Germinal center (tissue), 1 donor: ENCODE measurements at places on chromosomes 6 and 20.

DNA sequence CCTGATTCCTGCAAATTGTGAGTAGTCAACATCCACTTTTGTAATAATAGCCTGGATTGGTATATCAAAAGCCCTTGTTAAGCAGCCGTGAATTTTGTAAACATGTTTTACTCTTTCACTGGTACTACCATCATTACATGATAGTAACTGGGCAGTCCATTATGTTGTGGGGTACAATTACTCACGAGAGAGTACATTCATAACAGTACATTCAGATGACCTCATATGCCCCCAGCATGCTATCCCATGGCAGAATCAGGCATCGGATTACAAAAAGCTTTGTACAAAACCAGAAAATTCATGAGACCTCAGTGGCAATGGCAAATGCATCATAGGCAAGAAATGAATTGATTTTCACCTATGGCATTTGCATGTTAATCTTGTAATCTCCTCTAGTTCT, 166.2 kb downstream of the EPM2A start:
- no peak for DNase-seq

GRCh38 chr6:15914553-15914952, 214.3 kb upstream of the MYLIP start:
- DNase-seq: no peak

DNA sequence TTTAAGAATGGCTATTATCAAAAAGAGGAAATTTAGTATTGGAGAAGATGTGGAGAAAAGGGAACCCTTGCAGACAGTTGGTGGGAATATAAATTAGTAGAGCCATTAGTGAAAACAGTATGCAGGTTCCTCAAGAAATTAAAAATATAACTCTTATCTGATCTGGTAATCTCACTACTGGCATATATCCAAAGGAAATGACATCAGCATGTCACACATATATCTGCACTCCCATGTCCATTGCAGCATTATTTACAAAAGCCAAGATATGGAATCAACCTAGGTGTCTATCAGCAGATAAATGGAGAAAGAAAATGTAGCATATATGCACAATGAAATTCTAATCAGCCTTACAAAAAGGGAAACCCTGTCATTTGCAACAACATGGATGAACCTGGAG, 2.6 kb downstream of the SIRPG start:
- no peak for DNase-seq

GRCh38 chr20:17024513-17025119, 202.2 kb upstream of the PCSK2 start:
- DNase-seq: no peak

- no peak for DNase-seq
Observed at GRCh38 chr6:117404548-117404947, 21.2 kb downstream of the ROS1 start.

DNA sequence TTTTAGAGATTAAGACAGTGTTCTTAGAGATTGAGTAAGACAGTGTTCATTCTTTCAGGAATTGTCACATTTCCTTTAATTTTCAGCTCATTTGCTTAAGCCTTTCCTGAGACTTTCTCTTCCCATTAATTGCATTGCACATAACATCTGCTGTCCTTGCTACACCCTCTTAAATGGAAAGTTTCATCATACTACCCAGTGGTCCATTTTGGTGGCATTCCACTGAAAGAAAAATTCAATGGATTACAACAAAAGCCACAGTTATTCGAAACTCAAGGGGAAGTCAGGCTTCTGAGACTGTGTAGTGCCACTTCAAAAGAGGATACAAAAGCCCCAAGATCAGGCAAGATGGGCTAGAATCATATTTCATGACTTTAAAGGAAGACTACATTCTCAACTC, 64.0 kb downstream of the RSPO3 start:
- DNase-seq: no peak

DNA sequence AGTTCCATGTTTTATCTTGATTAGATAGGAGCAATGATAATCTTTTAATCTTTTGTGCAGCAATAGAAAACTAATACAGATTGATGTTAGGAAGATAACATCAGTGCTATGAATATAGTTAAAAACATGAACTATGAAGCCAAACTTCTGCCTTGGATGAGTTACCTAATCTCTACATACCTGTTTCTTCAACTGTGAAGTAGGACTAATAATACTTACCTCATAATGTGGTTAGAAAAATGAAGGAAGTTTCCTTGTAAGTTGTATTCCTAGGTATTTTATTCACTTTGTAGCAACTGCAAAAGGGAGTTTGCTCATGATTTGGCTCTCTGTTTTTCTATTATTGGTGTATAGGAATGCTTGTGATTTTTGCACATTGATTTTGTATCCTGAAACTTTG, 111.9 kb downstream of the FRK start:
- no peak for DNase-seq

DNA sequence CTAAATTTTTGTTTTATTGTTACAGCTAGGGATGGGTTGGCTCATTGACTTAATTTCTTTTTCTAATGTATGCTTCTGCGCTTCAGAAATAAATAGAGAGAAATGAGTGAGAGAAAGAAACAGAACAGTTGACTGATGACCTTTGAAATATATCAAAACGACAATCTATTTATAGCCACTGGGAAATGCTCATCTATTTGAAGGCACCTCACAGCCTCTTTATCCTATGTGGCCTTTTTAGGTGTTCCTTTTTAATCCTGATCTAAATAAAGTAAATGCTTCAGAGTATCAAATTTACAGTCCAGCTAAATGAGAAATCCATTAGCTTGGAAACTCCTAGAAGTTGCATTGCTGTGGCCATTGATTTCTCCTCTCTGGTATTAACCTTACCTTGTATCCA, 943.5 kb upstream of the CITED2 start:
- DNase-seq: no peak

- no peak for DNase-seq
Observed at GRCh38 chr6:47690214-47690613, 8.2 kb upstream of the ADGRF4 start.

DNA sequence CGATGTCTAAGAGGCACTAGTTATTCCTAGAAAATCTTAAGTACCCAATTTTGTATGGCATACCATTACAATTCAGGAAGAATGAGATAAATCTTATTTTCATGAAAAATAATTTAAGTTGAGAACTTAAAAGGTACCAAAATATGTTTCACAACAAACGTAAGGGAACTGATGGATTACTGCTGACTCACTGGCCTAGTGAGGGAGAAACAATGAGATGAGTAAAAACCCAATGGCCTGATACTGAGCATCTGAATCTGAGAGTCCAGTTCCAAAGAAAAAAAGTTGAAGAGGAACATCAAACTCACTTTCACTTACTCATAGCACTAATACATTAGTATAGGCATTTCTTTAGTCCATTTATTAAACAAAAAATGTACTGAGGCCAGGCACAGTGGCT, 56.0 kb downstream of the MDN1 start:
- no peak for DNase-seq
